ENCODE measurements at places on chromosomes 7 and 10.

- no peak for DNase-seq
Observed at GRCh38 chr10:130395248-130395936, 259.2 kb downstream of the GLRX3 start.

DNA sequence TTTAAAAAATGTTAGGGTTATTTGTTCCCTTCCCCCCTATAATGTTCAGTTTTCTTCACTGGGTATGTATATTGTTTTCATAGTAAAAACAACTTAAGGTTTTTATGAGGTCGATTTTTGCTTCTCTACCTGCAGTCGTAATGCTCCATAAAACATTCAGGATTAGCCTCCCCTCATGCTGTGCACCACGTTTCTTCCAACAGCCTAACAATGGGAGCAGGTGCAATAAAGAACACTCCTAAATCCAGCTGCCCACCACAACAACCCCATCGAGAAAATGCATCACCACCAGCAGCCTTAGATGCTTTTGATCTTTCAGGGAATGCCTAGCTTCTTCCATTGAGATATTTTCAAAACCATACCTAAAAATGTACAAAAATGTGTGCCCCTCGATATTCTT is 111.1 kb downstream of the ADAM12 start:
- DNase-seq: no peak

DNA sequence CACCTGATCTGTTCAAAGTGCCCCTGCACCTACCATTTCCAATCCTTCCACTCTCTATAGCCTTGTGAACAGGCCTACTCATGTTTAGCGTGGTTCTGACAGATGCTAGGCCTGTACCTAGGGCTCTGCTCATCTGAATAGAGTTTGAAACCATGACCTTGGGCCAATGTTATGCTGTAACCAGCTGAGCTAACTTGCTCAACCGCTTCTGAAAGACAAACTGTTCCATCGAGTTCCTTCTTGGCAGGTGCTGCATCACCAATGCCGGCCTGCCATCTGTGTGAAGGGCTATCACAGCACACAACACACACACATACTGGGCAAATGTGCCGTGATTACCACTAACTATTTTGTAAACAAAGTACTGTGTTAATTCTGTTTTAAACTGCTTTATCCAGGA is 419.0 kb upstream of the GALNT17 start:
- no peak for DNase-seq

DNA sequence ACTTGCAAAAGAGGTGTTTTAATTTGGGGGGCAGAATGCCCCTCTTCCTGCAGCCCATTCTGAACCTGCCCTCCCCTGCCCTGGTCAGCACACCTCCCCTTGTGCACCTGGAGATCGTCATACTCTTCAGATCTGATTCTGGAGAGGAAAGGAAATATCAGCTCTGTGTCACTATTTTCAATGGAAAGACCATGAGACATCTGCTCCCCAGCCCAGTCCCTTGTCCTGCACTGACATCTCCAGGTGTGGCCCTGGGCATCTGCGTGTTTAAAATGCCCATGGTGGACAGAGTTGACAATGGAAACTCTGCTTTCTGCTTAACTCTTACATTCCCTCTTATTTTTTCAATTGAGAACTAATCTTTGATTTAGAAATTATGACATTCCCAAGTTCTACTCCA is 41.6 kb upstream of the RASGEF1A start:
- no peak for DNase-seq

- DNase-seq: no peak
Observed at GRCh38 chr7:70383066-70383782, 748.7 kb upstream of the GALNT17 start.

GRCh38 chr7:150587551-150587950 is 20.4 kb downstream of the GIMAP4 start:
- DNase-seq: no peak

DNA sequence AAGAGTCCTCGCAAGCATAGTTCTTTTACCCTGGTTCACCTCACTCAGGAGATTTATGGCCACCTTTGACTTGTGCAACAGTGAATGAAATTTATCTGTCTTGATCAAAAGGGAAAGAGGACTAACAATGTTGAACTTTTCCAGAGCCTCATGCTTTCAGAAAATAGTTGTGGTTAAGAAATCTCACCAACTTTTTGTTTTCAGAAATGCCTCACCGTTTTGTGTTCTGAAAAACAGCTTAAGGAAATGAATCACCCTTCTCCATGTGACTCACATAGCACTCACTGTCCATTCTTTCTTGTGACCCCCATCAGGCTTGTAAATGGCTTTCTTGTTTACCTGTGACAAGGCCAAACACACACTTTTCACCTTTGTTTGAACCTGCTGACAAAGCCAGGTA is 148.6 kb upstream of the FAM3C start:
- DNase-seq: no peak

DNA sequence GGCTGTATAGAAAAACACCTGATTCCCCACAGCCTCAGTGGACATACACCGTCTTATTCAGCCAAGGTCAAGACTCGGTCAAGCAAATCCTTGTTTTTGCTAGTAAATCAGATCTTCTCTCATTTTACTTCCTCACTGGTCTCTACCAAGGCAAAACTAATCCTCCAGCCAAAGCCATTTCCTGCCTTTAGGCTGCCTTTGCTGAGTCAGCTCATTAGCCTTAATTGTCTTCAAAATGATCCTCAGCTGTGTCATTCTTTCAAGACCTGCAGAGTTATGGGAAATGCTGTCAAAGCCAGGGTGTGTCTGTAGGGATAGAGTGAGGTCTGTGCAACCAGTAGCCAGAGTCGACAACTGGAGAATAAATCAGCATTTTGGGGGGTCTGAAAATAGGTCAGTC is 107.2 kb upstream of the FAM180A start:
- DNase-seq: no peak

DNA sequence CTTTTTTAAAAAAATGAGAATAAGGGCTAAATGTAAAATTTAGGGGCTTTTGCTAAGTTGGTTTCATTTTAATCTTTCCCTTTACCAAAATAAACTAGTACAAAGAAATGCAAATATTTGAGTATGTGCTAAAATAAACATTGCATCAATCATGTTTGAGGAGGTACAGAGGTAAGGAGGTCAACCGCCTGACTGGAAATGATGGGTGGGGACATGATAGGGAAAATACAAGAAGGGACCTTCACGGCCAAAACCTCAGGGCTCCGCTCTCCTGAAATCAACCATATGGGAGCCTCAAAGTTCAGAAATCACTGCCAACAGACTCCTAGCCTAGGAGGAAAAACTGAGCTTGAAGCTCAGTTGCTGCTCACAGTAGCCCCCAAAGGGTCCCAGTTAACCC is 207.6 kb downstream of the AHR start:
- DNase-seq: no peak

DNA sequence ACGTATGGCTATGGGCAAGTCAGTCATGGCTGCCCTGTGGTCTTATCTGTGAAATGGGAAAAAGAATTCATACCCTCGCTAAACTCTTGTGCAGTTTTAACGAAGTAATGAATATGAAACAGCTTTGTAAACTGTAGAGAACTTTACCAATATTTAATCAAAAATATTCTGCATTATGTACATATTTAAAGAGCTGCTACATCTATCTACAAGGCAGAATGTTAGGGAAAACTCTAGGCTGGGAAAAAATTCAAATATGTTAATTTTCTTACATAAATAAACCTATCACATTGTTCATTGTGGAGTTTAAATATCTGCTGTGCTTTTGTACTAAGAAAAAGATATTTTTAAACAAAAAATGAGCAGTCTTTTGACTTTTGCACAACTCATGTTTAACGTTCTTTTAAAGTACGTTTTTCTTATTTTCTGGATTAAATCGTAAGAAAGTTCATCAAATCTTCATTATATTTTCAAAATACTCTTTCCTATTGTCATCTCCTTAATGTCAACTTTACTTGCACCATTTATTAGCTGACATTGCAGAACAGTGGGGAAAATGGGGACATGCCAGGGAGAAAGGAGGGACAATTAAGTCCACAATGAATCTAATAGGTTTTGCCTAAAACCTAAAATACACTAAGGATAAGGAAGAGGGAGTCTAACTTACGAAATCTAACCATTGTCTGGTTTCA is 57.5 kb downstream of the ICA1 start:
- DNase-seq: no peak

GRCh38 chr10:64750672-64751071 is 1229.5 kb downstream of the REEP3 start:
- DNase-seq: no peak

DNA sequence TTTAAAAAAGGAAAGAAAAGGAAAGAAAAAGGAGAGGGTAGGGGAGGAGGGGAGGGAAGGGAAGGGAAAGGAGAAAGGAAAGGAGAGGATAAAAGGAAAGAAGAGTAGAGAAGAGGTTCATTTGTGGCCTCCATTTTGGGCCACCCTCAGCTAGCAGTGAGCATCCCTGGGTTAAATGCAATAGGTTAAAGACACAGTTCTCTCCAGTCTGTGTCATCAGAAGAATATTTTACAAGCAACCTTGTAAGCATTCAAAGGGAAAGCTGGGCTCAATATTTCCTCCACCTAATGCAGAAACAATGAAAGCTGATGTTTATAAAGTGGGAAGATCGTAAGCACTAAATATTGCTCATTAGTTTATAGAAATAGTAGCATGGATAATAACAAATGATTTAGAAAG is 219.1 kb upstream of the PITRM1 start:
- no peak for DNase-seq

GRCh38 chr10:132446195-132446581 is 49.2 kb downstream of the PWWP2B start:
- no peak for DNase-seq

- no peak for DNase-seq
Observed at GRCh38 chr10:58517081-58517480, 4.4 kb downstream of the BICC1 start.

DNA sequence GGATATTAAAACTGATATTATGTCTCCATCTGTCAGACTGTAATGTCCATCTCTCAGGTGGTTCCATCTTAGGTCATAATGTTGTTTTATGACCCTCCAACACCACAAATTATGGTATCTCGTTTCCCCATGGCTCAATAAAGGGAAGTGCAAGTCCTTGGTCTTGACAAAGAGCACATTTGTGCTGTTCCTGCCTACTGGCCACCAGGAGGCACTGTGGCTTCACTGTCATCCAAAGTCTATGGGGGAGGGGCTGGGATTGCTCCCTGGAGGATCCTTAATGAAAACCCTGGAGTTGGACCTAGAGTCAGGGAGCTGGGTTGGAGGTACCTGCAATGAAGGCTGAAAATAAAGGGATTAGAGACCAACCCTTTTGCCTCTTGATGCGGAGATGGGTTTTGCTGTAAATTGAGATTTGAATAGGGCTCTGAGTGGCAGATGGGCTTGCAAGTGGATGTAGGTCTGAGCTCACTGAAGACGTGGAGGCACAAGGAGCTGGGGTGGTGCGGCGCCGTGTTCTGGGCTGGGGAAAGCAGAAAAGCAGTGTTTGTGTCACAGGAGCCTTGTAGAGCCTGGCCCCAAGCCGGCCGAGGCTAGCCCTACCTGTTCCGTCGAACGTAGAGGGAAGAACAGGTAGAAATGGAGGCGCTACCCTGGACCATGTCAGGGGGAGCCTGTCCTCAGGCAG is 180.5 kb upstream of the PRSS58 start:
- DNase-seq: no peak

GRCh38 chr7:34849163-34849960 is 187.9 kb downstream of the DPY19L1 start:
- DNase-seq: no peak

GRCh38 chr7:83520726-83521125 is 128.2 kb downstream of the SEMA3E start:
- DNase-seq: no peak

GRCh38 chr10:99329554-99330346 is 594 bp downstream of the CNNM1 start:
- no peak for DNase-seq

GRCh38 chr7:35695473-35695850 is 527 bp upstream of the HERPUD2 start:
- DNase-seq: no peak

- DNase-seq: no peak
Observed at GRCh38 chr7:73307436-73307835, 1.2 kb downstream of the NSUN5 start.

DNA sequence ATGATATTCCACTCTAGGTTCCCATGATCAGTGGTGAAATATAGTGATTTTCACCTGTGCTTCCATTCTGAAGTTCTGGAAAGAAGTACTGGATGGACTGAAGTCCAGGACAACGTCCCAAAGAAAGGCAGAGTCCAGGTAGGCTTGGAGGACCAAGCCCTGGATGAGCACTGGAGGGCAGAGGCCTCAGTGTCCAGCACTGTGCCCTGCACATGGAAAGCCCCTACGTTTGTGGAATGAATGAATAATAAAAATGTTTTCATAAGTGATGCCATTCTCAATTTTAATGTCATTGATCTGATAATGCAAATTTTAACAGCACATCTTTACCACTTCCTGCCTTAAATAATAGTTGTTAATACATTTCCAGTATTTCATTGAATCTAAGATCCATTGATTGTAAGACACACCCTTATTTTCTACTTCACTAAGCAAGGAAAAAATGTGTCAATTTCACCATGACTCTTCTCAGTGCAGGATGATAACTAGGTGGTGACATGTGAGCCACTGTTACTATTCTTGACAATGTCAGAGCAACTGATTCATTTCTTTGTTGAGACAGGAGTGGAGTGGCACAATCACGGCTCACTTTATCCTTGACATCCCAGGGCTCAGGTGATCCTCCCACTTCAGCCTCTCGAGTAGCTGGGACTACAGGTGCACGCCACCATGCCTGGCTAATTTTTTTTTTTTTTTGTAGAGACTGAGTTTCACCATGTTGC is 35.2 kb downstream of the ZNF783 start:
- no peak for DNase-seq

DNA sequence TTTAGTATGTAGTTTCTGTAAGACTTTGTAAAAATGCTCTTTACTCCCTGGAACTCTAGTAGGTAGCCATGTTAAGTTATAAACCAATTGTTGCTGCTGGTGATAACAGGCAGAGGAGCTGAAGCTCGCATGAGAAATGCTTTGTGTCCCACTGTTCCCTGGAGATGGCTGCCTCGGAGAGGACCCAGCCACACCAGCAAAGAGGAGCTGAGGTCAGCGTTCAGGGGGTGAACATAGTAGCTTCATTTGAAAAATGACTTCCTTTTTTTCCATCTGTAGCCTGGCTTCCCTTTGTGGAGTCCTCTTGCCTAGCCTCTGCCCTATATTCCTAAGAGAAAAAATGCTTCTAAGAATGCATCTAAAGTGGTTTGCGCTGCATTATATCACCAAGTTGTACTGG is 20.3 kb downstream of the CELF2 start:
- DNase-seq: no peak

GRCh38 chr10:110571093-110571743 is 3.7 kb downstream of the SMC3 start:
- no peak for DNase-seq

- no peak for DNase-seq
Observed at GRCh38 chr7:37109016-37109683, 339.5 kb downstream of the ELMO1 start.

GRCh38 chr10:91803386-91804125 is 5.3 kb downstream of the TNKS2 start:
- DNase-seq: no peak

GRCh38 chr10:37488792-37489657 is 363.6 kb downstream of the ANKRD30A start:
- DNase-seq: no peak

DNA sequence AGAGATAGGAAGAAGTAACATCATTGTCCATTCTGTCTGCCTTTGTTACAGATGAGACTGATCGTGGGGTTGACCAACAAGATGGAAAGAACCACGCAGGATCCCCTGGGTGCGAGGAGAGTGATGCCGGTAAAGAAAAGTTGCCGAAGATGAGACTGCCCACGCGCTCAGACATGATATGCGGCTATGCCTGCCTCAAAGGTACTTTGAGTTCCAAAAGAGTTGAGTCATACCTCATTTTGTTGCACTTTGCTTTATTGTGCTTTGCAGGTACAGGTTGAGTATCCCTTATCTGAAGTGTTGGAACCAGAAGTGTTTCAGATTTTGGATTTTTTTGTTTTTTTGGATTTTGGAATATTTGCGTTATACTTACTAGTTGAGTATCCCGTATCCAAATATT is 12.2 kb upstream of the CLCN1 start:
- DNase-seq: no peak

All from esophagus squamous epithelium (tissue), 5 donors.